CD14-positive monocyte (primary cell): ENCODE measurements at places on chromosomes 13 and 19.

- DNase-seq, result no peak
These were observed 32.2 kb downstream of the COG3 start for GRCh38 chr13:45496942-45497341.

- DNase-seq, result no peak
These were observed 28.0 kb downstream of the ITM2B start for GRCh38 chr13:48260970-48261369.

DNA sequence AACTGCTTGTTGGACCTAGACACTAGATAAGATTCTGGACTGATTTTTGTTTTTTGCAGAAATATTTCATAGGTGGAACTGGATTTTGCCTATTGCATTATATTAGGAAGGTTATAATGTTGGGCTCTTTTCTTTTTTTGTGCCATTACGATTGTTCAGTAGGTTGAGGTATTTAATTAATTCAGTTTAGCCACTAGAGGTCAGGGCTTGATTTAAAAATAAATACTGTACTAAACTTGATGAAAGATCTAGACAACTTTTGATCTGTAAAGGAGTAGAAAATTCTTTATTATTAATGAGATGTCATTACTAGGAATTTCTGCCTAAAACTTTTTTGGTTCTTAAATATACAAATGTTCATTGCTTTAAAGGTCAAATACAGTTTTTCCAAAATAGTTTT, 15.2 kb upstream of the SUPT20H start:
- no peak for DNase-seq

DNA sequence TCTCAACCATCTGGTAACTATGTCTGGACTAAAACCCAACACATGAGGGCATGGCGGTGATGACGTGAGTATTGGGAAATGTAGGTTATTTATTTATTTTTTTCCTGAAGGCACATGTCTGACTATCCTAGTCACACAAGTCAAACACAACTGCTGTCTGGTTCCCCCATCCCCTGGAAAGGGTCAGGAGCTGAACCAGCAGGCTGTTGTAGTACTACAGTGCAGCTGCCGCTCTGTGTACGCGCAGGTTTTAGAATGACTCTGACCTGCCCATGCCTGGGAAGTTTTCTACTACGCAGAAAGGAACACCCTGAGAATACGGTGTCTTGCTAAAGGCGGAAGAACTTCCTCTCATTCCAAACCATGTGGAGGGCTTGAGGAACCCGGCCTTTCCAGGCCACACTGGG, 1.2 kb downstream of the SLC7A1 start:
- DNase-seq, result peak; percentile 74

GRCh38 chr19:54439174-54439851, 9.7 kb upstream of the LENG8 start:
- no peak for DNase-seq

- no peak for DNase-seq
These were observed 137.5 kb downstream of the FREM2 start for GRCh38 chr13:38824342-38824741.

DNA sequence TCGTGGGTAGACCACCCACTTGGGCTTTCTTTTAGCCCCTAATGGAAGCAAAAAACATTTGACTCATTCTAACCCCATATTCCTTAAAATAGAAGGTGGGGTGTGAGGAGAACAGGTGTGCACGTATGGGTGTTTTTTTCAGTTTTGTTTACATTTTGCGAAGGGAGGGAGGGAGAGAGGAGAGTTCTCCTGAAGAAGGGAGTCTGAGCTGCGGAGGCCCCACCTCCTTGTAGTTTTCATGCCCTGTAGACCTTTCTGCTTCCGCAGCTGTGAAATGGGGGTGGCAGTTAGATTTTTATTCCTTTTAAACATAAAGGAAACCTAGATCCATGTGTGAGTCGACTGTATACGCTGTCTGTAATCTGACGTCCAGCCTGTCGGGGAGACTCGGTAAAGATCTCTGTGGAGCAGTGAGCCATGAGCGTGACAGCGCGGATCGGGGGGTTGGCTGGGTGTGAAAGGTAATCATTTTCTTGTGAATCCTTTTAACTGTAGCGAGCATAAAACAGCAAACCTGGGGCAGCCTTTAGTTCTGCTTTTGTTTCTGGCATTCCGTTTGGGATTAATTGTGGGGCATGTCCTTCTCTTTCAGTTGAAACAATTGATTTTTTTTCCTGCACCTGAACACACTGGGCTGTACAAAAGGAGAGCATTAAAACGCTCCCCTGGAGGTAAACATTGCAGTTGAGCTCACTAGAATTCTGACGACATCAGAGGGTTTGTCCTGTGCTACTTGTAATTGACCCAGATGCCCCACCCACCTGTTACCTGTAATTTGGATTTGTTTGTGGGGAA, 2.3 kb downstream of the UPF1 start:
- no peak for DNase-seq

- DNase-seq, result no peak
These were observed 17.0 kb upstream of the ZNF460 start for GRCh38 chr19:57263244-57263741.
